ENCODE measurements at places on chromosomes 6 and 20.

DNA sequence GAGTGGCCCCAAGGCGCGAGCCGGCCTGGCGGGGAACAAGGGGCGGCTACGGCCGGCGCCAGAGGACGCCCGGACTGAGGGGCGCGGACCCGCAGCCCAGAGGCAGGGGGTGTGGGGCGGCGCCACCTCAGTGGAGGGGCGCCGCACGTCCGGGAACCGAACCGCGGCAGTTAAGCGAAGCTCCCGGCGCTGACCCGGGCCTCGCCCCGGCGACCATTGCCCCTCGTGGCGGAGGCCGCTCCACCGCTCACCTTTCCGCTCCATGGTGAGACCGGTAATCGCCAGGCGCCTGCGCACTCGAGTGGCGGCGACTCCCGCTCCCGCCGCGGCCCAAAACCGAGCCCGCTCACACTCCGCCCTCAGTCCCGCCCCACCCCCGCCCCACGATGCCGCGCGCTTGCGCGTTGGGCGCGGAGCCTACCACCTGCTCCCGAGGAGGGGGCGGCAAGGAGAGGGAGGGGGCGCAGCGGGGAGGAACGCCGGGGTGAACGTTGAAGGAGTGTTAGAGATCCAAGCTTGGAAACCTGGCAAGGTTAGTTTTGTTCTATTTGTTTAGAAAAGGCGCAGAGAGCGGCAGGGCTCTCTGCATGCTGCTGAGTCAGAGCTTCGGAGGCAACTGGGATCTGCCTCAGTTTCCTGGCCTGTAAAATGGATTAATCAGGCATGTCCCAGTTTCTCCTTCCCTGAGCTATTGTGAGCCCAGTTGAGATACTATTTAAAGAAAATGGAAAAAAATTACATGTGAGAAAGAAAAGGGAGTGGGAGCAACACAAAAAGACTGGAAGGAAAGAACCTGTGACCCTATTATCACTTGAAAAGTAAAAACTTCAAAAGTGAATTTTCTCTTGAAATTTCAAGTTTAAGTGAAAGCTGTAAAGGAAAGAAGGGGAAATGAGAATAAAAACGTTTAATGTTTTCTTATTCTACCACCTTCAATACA is at the start of gene SRPK1:
Gene SRPK1, minus strand, starts transcription at position 306 of the 940 bp plus-strand sequence. Its CDS starts 42 bp downstream, at position 264.
- DNase-seq, result peak; percentile 93

GRCh38 chr20:17626217-17627007 is 55.6 kb downstream of the RRBP1 start:
- DNase-seq, result no peak

- no peak for DNase-seq
These were observed 35.0 kb downstream of the LRRC1 start for GRCh38 chr6:53829698-53830221.

- DNase-seq, result no peak
These were observed 60.4 kb downstream of the TMEM200A start for GRCh38 chr6:130426066-130426721.

DNA sequence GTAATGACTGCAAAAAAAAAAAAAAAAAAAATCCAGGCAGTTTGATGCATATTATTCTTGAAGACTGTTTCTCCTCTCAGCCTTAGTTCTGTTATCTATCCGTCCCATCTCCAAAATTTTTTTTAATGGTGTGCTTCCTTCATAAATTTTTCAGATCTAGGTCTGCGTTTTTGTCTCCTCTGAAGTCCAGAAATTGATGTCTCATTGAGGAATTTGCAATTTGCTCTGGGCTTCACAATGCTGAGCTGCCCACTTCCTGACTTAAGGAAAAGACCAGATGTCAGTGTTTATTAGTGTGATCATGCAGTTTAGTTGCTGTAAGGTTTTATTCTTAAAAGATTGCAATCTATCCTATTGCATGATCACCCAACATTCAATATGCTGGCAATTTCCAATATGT is 297.6 kb downstream of the ZNF217 start:
- no peak for DNase-seq

DNA sequence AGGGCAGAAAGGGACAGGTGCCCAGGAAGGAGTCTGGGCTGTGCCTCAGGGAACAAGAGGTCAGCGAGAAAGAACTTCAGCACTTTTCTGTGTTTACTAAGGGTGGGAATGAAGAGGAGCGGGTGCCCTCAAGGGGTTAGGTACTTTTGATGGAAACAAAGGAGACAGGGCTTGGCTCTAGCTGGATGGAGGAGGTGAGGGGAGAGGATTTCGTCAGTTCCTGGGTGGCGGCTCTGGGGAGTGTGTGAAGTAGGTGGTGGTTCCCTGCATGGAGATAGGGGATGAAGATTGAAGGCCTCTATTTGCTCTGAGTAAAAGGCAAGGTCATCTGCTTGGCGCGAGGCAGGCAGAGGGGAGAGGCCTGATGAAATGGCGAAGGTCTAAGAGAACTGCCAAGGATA is 40.0 kb upstream of the ANKRD60 start:
- DNase-seq, result no peak

Data from CD4-positive, alpha-beta T cell treated with Interleukin-17A for 4 hours (primary cell).